ENCODE measurements at places on chromosomes 2 and 18.

DNA sequence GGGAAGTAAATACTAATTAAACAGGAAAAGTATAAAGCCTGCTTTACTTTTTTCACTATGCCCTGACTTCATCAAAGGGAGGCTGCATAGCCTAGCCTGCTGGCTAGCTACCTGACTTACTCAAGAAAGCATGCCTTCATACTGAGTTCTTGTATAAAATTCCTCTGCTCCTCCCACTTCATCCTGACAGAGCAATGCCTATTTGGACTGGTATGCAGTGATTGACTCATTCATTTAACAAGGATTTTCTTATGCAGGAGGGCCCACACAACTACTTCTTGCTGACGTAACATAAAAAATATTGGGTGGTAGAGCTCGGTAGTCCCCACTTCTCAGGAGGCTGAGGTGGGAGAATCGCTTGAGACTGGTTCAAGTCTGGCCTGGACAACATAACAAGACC is 70.5 kb downstream of the PRPF40A start:
- no peaks in the 10 kb centered on the region for H3K27me3 ChIP-seq
- H3K36me3 ChIP-seq: peaks cover 17% of the 10 kb centered on the region
- no peak for DNase-seq

GRCh38 chr2:68434981-68435380 is 32.1 kb downstream of the FBXO48 start:
- H3K36me3 ChIP-seq: no peaks in the 10 kb centered on the region
- no peaks in the 10 kb centered on the region for H3K27me3 ChIP-seq

GRCh38 chr2:35168351-35168750 is 1187.2 kb upstream of the CRIM1 start:
- no peak for DNase-seq
- H3K27me3 ChIP-seq: peaks cover 10% of the 10 kb centered on the region
- H3K27ac ChIP-seq: no peak overlapping the region
- H3K4me3 ChIP-seq: no peak overlapping the region
- H3K36me3 ChIP-seq: no peaks in the 10 kb centered on the region

- H3K4me3 ChIP-seq: no peak overlapping the region
- peaks cover 9% of the 10 kb centered on the region for H3K36me3 ChIP-seq
- peak overlapping the region; percentile 77 for H3K27ac ChIP-seq
- H3K4me1 ChIP-seq: peaks cover 33% of the 10 kb centered on the region
- H3K27me3 ChIP-seq: no peaks in the 10 kb centered on the region
- no peak for DNase-seq
These were observed 126.6 kb downstream of the VAPA start for GRCh38 chr18:10040287-10041011.

DNA sequence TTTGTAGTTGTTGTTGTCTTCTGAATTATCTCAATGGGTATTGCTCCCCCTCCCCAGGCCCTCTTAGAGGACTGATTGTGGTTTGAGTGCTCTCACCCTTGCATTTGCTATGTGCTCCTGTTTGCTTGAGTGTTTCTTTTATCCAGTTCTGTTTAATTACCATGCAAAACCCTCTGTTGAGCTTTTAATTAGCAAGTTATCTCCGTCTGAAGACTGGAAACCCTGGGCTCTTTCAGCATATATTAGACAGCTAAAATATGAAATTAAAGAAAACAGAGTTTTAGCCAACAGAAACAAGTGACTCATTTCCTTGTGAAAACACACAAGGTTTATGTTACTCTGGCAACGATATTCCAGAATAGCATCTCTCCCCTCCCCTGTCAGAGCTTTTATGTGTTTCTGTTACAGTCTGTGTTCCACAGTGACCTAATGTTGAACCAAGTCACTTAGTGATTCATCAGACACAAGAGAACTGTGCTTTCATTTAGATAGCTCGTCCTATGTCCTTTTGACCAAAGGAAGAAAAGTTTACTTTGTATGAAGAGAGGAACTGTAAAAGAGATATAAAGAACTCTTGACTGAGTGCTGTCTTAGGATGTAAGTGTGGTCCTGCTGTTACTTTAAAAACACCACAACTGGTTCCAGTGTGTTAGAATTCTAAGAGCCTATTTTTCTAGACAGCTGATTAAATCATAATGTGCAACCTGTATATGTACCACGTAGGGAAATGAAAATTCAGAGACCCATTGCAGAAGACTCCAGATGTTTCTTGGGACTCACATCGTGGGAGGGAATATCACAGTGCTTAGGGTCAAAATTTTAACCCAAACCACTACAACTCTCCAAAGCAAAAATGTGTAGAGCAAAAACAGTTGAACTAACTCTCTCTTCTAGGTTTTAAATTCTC is 172.8 kb upstream of the RBMS1 start:
- H3K27me3 ChIP-seq: no peaks in the 10 kb centered on the region
- no peaks in the 10 kb centered on the region for H3K36me3 ChIP-seq
- peak overlapping the region; percentile 8 for H3K4me3 ChIP-seq
- peaks cover 19% of the 10 kb centered on the region for H3K4me1 ChIP-seq
- peak overlapping the region; percentile 86 for H3K27ac ChIP-seq

DNA sequence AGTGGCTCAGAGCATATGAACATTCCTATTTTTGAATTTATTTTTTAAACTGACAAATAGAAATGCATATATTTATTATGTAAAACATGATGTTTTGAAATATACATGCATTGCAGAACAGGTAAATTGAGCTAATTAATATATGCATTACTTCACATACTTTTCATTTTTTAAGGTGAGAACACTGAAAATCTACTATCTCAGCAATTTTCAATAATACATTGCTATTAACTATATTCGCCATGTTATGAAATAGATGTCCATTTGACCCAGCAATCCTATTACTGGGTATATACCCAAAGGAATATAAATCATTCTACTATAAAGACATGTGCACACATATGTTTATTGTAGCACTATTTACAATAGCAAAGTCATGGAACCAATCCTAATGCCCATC is 717.7 kb upstream of the PIK3C3 start:
- DNase-seq: no peak
- no peaks in the 10 kb centered on the region for H3K4me1 ChIP-seq
- no peak overlapping the region for H3K4me3 ChIP-seq
- H3K27me3 ChIP-seq: no peaks in the 10 kb centered on the region

GRCh38 chr18:72470391-72470790 is 73.8 kb downstream of the CBLN2 start:
- H3K4me1 ChIP-seq: no peaks in the 10 kb centered on the region
- H3K4me3 ChIP-seq: no peak overlapping the region
- H3K27ac ChIP-seq: no peak overlapping the region
- no peak for DNase-seq
- H3K27me3 ChIP-seq: peaks cover 2% of the 10 kb centered on the region
- no peaks in the 10 kb centered on the region for H3K36me3 ChIP-seq

GRCh38 chr2:200320991-200321390 is 14.5 kb downstream of the SPATS2L start:
- peaks cover 79% of the 10 kb centered on the region for H3K4me1 ChIP-seq
- H3K27ac ChIP-seq: peak overlapping the region; percentile 91
- no peaks in the 10 kb centered on the region for H3K27me3 ChIP-seq
- H3K36me3 ChIP-seq: peaks cover 2% of the 10 kb centered on the region
- no peak for DNase-seq

GRCh38 chr18:71028285-71028762 is 739.5 kb downstream of the SOCS6 start:
- DNase-seq: no peak
- H3K36me3 ChIP-seq: no peaks in the 10 kb centered on the region

GRCh38 chr2:182116774-182117173 is 131.1 kb downstream of the PPP1R1C start:
- no peak overlapping the region for H3K27ac ChIP-seq
- H3K4me1 ChIP-seq: no peaks in the 10 kb centered on the region
- no peak overlapping the region for H3K4me3 ChIP-seq
- no peaks in the 10 kb centered on the region for H3K36me3 ChIP-seq
- no peak for DNase-seq

DNA sequence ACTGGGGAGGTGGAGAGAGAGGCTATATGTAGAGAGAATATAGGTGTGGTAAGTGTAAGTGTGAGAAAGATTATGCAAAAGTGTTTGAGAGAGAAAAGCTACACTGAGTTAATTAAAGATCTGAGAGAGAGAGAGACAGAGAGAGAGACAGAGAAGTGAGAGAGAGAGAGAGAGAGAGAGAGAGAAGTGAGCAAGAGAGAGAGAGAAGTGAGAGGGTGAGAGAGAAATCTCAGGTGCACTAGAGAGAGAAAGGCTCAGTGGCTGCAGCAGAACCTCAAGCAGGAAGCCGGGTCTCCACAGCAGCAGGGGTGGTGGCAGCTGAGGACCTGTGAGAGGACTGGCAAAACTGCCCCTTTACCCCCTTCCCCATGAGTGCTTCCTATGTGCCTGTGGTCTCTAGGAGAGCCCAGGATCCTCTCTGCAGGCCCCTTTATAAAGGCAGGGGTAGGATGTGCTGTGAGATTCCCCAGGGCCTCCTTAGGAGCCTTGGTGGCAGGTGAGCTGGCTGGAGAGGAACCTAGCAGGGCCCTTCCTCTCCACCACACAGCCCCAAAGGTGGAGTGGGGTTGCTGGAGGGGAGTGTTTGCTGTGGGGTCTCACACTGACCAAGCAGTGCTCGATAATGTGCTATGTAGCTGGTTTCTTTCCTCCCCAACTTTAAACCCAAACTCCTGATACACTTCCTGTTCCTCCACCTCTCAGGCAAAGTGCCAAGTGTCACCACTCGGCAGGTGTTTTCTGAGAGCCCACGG is 52.6 kb downstream of the SLC4A5 start:
- no peak for DNase-seq
- H3K4me3 ChIP-seq: no peak overlapping the region
- H3K27ac ChIP-seq: no peak overlapping the region

DNA sequence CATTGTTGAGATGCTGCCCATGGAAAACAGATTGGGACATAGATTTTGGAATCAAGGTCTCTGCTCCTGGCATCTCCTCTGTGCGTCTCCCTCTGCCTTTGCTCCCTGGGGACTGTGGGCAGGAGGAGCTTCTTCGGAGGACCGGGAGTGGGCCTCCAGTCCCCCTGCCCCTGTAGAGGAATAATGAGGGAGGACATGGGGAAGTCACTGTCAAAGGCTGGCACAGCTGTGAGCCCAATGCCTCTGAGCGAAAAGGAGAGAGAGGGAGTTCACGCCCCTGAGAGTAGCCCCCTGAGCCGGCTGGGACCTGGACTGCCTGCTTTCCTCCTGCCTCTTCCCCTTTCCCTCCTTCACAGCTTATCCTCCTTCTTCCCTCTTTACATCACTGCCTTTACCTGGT is 195.0 kb downstream of the LOXHD1 start:
- H3K27ac ChIP-seq: no peak overlapping the region
- H3K4me3 ChIP-seq: no peak overlapping the region
- H3K36me3 ChIP-seq: no peaks in the 10 kb centered on the region
- H3K27me3 ChIP-seq: peaks cover 26% of the 10 kb centered on the region
- peaks cover 15% of the 10 kb centered on the region for H3K4me1 ChIP-seq

Measured in chondrocyte (in vitro differentiated cells).